ENCODE measurements at places on chromosomes 2 and 18. TPM values are rescaled to one million over a fixed set of nuclear protein-coding genes. Genes with fewer than 3 reads are reported as not detected.

Gene SERPINB3
- total RNA-seq, result not detected

Gene PMS1
- total RNA-seq, result 22.6 TPM

Gene NMUR1
- not detected for total RNA-seq

Gene VIT
- total RNA-seq, result 0.46 TPM

Gene UGP2
- total RNA-seq, result 55.6 TPM

Gene FAM237A
- total RNA-seq, result not detected

Gene MAL
- not detected for total RNA-seq

Gene LRRTM1
- total RNA-seq, result not detected

Gene DHRS9
- total RNA-seq, result 0.40 TPM
